ENCODE measurements at places on chromosomes 11 and 22.

DNA sequence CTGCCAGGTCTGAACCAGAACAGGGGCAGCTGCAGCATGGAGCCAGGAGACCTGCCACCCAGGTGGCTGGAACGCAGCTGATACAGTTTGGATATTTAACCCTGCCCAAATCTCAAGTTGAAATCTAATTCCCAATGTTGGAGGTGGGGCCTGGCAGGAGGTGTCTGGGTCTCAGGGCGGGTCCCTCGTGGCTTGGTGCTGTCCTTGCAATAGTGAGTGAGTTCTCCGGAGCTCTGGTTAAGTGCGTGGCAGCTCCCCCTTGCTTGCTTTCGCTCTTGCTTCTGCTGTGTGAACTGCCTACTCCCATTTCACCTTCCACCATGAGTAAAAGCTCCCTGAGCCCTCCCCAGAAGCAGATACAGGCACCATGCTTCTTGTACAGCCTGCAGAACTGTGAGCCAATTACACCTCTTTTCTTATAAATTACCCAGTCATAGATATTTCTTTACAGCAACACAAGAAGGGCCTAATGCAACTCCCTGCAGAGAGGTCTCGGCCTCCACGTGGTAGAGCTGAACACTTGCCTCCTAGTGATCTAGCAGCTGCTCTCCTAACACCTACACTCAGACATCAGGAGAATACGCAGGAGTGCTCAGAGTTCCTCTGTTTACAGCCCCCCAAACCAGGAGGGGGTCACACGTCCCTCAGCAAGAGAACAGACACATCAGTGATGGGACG is 203.7 kb downstream of the CTTN start:
- no peak for DNase-seq

DNA sequence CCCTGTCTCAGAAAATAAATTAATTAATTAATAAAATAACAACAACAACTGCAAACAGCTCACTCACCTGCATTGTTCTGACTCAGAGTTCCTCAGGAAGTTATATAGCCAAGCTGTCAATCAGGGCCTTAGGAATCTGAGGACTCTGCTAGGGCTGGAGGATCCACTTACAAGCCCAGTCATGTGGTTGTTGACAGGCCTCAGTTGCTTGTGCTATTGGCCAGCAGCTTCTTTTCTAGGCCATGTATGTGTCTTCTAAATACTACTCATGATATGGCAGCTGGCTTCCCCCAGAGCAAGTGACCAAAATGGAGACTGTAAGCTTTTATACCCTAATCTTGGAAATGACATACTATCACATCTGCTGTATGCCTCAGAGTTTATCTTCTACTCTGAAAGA is 20.8 kb upstream of the ATP5MG start:
- no peak for DNase-seq

- DNase-seq, result no peak
These were observed 66.5 kb upstream of the AMPD3 start for GRCh38 chr11:10388574-10388973.

- DNase-seq, result no peak
These were observed 429.0 kb downstream of the BRD1 start for GRCh38 chr22:49398646-49399045.

DNA sequence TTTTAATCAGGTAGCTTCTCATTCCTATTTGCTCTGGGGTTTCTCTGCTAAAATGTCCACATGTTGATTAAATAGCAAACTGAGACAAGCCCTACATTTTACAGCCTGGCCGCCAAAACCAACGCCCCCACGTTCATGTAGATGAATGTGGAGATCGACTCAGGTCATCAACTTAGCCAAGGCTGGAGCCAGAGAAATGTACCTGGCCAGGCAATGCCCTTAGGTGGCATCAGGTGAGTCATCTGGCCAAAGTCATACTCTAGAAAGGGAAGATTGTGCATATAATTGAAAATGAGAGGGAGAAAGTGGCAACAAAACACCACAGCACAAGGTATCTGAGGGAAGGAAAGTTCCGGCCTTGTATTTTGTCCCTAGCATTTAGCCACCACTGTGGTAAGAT is 37.1 kb upstream of the CCDC89 start:
- no peak for DNase-seq

DNA sequence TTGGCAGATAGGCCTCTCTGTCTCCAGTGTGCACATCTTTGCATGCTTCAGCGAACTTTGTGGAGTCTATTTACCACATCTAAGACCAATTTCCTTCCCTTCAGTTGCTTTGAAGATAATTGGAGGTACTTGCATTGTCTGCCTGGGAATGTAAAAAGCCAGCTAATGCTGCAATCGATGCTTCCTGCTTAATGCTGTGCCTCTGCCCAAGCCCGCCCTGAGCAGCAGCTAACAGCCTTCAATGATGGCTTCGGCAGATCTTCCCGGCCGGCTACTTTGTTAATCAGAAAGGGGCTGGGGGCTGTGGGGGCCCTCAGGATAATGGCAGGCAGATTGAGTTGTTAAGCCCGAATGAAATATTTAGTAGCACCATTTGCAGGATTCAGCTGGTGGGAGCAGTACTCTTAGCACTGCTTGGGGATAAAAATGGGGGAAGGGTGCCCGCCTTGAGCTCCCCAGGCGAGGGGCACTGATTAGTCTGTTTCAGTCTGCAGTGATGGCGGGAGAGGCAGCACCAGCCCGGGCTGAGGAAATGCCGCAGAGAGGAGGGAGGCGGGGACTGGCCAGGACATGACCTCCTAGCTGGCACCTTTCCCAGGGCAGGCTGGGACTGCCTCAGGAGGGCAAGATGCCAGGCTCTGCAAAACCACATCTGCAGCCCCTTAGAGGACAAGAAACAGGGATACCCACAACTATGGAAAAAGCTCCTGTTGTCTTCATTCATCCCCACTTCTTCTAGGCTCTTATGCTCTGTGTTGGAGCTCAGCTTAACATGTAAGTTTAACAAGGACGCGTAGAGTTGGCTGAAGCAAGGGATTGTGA is 460.0 kb downstream of the BUD13 start:
- no peak for DNase-seq

DNA sequence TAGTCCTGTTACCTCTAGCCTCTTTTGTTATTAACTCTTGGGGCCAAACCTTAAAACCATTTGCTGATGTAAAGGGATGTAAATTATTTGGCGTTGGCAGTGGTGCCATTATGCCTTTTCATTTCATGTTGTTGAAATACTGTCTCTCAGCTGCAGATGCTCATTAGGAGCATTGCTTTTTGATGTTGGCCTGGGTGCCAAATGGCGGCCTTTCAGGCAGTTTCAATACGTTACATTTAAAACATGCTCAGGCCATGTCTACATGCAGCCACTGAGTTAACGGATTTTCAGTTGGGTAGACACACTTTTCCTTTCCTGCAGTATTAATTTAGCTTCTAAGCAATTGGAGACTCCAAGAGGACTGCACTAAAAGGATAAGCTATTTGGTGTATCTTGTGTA is 5.3 kb downstream of the NCAM1 start:
- no peak for DNase-seq

- DNase-seq, result no peak
These were observed 45.3 kb downstream of the CHRDL2 start for GRCh38 chr11:74685905-74686304.

DNA sequence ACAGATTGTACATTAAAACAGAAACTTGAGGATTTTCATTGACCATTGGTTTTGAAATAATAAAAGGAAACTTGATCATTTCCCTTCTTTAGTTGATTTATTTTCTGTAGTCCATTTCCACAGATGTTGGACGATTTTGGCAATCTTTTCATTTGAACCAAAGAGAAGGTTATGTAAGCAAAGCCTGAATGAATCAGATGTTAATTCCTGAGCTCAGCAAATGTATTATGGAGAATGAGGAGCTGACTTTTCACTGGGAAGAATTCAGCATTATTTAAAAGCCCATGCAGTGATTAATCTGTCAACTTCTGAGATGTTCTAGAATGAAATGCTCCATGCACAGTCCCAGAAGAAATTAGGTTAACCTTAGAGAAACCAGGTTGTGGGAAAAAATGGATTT is 29.0 kb downstream of the ELMOD1 start:
- DNase-seq, result no peak

DNA sequence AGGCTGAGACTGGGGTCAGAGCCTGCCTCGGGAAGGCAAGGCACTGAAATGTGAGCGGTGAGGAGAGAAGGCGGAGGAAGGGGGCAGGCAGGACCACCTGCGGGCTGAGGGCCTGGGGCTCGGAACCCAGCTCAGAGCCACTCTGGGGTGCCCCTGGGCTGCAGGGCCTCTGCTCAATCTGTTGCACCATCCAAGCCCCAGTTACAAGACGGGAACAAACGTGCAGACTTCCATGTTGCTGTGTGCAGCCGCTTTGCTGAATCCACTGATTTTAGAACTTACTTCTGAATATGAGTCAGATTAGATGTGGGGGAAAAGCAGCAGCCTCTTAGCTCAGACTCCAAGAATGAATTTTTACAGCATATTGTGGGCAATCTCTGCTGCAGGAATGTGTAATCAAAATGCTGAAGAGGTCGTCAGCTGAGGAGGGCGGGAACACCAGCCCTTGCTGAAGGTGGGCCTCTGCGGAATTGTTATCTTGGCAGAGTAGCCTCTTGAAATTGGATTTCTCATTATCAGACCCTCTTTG is 21.6 kb downstream of the PARVG start:
- no peak for DNase-seq
